PC-9 (cell line): ENCODE measurements at places on chromosomes 6 and 20. TPM values are rescaled to one million over a fixed set of nuclear protein-coding genes. Genes with fewer than 3 reads are reported as not detected.

The SEL1L2 gene
- not detected in 2 replicates for total RNA-seq

The MATN4 gene
- 0.33 and 0.60 TPM in 2 replicates for total RNA-seq

The TRIM10 gene
- not detected in 2 replicates for total RNA-seq

The HLA-C gene
- total RNA-seq = 305 and 374 TPM in 2 replicates

The PSORS1C2 gene
- total RNA-seq = not detected in 2 replicates
